ENCODE measurements at places on chromosomes 3 and 15.

GRCh38 chr15:80988148-80988796, 1.3 kb downstream of the MESD start:
- DNase-seq, result no peak

GRCh38 chr3:66297900-66298299, 77.1 kb downstream of the SLC25A26 start:
- DNase-seq, result no peak

DNA sequence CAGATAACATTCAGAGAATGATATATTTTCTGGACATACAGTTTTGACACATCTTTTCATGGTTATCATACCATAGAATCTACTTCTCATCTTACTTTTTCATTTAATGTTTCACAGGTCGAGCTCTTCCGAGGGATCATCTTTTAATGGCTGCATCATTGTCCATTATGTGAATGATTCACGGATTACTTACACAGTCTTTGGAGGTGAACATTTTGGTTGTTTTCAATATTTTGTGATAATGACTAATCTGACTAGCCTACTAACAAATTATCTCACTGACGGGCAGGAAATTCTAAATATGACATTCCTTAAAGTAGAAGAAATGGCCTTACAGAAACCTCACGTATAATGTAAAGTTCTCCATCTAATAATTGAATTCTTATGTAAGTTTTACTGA, 209.1 kb upstream of the STRIT1 start:
- no peak for DNase-seq

GRCh38 chr3:54538346-54538745, 389.5 kb downstream of the LRTM1 start:
- DNase-seq, result no peak

DNA sequence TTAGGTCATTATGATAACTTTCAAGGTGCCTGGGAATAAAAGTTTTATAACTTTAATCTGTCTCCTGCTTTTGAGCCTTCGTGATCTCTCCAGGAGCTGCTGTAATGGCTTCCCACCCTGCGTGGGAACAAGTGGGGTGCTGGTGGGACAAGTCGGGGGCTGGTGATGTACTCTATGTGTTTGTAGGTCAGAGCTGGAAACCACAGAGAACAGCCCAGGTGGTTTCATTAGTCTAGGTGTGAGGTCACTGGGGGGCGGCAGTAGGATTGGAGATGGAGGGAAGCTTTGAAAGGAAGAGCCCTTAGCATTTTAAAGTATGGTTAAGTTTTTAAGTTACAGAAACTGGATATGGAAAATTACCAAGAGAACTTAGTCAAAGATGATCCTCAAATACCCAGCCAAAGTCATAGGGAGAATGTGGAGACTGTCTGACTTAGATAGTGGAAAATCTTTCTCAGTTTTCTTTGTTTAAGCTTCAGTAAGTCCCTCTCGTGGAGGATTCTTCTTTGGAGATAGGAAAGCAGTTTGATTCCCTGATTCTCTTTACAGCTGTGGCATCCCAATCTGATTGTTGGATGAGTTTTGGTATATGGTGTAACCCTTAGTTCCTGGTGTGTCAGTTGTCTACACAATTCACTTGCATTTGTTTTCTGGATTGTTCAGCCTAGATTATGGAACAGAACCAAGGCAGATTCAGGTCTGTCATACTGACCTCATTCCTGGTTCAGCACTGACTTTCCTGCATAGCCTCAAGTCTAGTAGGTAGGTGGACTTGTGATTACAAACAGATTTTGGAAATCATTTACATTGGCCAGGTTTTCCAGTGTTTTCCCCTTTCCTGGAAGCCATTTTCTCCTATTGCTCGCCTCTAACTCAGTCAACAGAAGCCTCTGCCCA, 115.6 kb downstream of the FNDC3B start:
- no peak for DNase-seq
